ENCODE measurements at places on chromosomes 4 and X.

DNA sequence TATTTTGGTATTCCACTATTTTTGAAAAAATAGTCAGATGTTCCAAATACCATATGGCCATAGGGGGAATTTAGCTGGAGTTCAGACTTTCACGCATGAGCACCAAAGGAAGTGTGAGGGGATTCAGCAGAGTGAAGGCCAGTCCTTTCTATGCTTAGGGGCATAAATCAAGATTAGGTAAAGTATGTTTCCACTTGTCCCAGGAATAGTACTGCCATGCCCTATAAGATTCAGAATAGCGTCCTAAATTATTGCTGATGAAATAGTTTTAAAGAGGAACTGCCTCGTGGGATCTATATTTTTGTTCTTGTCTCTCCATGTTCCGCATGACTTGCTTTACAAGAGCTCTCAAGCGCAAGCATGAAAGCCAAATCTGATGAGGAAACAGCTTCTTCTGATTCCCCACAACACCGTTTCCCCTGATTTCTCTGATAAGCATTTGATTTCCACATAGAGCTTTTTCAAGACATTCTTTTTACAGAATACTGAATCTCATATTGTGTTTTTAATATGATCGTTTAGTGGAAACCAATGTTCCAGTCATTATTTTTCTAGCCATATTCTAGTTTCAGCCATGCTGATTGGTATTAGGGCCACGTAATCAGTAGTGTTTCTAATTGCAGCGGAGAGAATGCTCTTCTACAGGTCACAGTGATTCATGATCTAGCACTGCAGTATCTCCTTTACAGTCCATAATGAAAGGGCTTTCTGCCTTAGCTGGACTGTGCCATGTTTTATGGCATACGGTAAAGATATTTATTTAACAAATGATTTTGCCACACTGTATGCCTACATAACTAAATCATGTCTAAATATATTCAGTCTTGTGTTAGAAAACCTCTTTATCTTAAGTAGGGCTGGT lies 492.3 kb downstream of the CENPC start:
- no peak for DNase-seq

- DNase-seq = no peak
These were observed 65.4 kb downstream of the APBB2 start for GRCh38 chr4:41148931-41149330.

DNA sequence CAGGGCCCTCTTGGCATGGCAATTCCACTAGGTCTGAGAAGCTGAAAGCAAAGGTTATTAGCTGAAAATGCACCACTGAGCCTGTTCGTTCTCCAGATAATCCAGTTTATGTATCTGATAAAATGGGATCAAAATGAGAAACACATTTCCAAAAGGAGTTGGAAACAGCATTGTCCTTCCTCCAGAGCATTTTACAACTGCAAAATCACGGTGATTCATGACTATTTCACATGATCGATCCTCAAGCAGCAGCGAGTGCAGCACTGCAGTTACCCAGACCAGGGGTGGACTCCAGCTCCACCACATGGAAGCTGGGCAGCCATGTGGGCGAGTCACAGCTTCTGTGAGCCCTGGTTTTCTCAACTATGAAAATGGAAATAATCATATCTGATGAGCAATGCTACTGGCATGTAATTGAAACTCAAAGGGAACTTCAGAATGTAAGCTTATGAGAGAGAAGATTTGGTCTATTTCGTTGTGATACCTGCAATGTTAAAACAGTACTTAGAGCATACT lies 78.7 kb upstream of the MSX1 start:
- DNase-seq = no peak

GRCh38 chrX:80929251-80929650 lies 119.6 kb upstream of the BRWD3 start:
- DNase-seq = no peak

DNA sequence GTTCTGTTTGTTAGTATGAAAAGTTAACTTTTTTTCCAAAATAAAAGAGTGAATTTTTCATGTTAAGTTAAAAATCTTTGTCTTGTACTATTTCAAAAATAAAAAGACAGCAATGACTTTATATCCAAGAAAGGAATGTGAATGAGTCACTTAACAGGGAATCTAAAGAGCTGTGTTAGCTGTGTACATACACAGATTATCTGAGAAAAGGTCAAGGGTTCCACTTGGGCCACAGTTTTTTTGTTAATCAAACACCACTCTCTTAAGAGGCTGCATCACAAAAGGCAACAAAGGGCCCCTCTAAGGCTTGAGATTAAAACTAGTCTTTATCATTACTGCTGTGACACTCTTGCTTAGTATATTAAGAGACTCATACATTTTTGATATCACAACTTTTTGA lies 82.1 kb downstream of the FIP1L1 start:
- no peak for DNase-seq

DNA sequence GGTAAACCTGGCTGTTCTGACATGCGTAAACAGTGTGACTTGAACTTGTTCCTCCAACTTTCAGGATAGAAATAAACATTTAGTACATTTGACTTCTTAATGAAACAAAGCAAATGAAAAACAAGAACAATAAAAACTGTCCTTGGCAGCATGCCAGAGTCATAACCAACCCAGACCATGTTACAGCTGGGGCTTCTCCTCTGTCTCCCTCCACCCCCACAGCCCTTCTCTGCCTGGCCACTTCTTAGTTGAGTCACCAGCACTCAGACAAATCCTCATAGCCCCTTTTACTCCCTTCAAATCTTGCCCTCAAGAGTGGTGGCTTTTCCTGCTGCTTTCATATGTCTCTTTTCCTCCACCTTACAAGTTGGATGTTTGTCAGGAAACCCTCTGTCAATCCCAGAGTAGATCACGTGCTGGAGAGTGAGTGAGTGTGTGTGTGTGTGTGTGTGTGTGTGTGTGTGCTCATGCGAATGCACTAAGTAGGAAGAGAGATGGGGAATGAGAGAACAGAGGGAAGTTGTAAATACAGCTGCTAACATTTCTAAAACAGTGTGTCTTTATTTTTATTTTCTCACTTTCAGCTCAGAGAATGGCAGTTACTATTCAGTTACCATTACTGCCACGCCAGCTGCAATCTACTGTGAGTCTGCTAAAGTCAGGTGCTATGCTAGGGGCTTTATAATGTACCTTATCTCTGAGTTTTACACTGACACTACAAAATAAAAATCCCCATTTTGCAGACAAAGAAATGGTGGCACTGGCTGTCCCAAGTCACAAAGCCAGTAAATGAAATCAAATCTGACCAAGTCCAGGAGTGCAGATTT lies 15.0 kb downstream of the SCARB2 start:
- DNase-seq = no peak

Measured in stimulated activated CD8-positive, alpha-beta memory T cell treated with anti-CD3 and anti-CD28 coated beads, Interleukin-15, amount 100 ng/mL, for 24 hours (primary cell).